ENCODE measurements at places on chromosomes 3 and 15.

DNA sequence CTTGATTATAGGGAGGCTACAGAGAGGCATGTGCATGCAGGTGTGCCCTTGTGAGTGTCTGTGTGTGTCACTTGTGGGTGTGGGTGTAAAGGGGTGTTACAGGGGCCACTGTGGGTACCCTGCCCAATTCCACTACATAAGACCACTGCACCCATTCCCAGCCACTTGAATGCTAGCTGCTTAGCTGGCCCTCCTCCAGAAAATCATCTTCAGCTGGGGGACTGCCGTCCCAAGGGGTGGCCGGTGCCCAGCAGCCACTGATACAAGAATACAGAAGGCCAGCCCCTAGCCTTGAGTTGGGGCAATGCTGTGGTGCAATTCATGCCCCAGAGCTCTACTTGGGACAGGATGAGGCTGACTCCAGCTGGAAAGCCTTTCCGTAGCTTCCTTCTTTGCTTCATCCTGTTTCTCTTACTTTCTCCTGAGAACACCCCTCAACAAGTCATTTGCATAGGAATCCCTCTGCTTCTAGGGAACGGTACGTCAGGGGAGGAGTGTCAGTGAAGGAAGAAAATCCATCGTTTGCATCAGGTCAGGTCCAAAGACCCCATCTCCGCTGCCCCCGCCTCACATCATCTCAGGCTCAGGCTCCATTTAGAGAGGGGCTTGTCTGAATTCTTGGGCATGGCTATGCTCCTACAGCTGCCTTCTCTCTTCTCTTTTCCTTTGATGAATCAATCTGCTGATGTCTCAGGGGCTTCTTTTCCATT is 72.0 kb downstream of the SCN5A start:
- DNase-seq = no peak

GRCh38 chr3:122536632-122537001 is 21.9 kb upstream of the KPNA1 start:
- DNase-seq = no peak

GRCh38 chr3:113278599-113278955 is 67.2 kb downstream of the BOC start:
- DNase-seq = no peak

- no peak for DNase-seq
These were observed 27.3 kb upstream of the MBNL1 start for GRCh38 chr3:152241142-152242017.

DNA sequence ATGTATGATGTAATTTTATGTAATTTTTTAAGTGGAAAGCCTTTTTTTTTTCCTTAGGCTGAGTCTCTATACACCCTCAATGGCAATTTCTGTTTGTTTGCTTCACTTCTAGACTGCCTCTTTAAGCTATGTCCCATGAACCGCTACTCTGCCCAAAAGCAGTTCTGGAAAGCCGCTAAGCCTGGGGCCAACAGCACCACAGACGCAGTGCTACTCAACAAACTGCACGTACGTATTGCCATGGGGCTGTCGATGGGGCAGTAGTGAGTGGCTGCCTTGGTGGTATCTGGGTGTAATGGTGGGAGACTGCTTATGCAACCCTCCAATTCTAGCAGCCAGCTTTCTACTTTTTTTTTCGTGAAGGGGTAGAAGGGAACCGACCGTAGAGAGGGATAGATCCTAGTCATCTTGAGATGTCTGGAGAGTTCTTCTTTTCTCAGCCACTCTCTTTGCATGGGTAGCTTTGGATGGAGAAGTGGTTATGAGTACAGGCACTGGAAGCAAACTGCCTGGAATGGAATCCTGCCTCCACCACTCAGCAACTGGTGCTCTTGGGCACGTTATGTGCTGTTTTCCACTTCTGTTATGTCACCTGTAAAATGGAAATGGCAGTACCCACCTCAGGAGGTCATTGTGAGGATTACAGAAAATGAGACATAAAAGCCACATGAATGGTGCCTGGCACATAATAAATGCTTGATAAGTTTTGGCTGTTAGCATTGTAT is 134.7 kb downstream of the ITPR1 start:
- no peak for DNase-seq

- DNase-seq = no peak
These were observed 593 bp downstream of the CIAO2A start for GRCh38 chr15:64092864-64093626.

GRCh38 chr15:44673639-44674038 is 10.2 kb upstream of the SPG11 start:
- DNase-seq = no peak

GRCh38 chr3:134361162-134361835 is 12.9 kb downstream of the AMOTL2 start:
- DNase-seq = no peak

- DNase-seq = peak; percentile 58
These were observed 19.0 kb downstream of the STOML1 start for GRCh38 chr15:73972984-73973682.

All from stimulated activated CD4-positive, alpha-beta T cell treated with anti-CD3 and anti-CD28 coated beads, Interleukin-1b, Interleukin-23, amount 100 ng/mL, for 1 hour (primary cell).